ENCODE measurements at places on chromosomes 6 and 20. TPM values are rescaled to one million over a fixed set of nuclear protein-coding genes. Genes with fewer than 3 reads are reported as not detected.

Gene DLK2
- 32.7 TPM for total RNA-seq

Gene GPR63
- total RNA-seq: 0.20 TPM

Gene NTSR1
- total RNA-seq: 0.07 TPM

Gene RGS17
- not detected for total RNA-seq

Gene TINAG
- total RNA-seq: not detected

Gene SYCP2
- 1.9 TPM for total RNA-seq

Gene FAM50B
- total RNA-seq: 12.3 TPM

Gene ARMH2
- not detected for total RNA-seq

Gene PRR18
- not detected for total RNA-seq

Gene COL21A1
- 6.0 TPM for total RNA-seq

Gene GPX5
- not detected for total RNA-seq

Gene RANBP9
- 59.3 TPM for total RNA-seq

Gene CST1
- 6.8 TPM for total RNA-seq

Gene PKIB
- 13.3 TPM for total RNA-seq

Gene NR2E1
- not detected for total RNA-seq

Gene GSTA3
- total RNA-seq: 17.8 TPM

Gene NHSL1
- 49.2 TPM for total RNA-seq

Gene BFSP1
- total RNA-seq: 2.1 TPM

Gene ZBTB9
- total RNA-seq: 4.5 TPM

Gene RCAN2
- 18.5 TPM for total RNA-seq

Gene BHLHE23
- not detected for total RNA-seq

Gene BPI
- not detected for total RNA-seq

Gene LRRN4
- not detected for total RNA-seq

Gene BPIFA1
- total RNA-seq: not detected

Gene COX4I2
- total RNA-seq: 0.67 TPM

Gene BNIP5
- total RNA-seq: not detected

Gene CLPSL2
- not detected for total RNA-seq

Gene RAET1G
- total RNA-seq: not detected

Gene ADGRF4
- total RNA-seq: 60.1 TPM

Gene FAM209B
- total RNA-seq: not detected

Gene VSTM2L
- 0.64 TPM for total RNA-seq

Gene PBOV1
- not detected for total RNA-seq

Gene SLPI
- 584 TPM for total RNA-seq

Gene PSORS1C2
- 34.8 TPM for total RNA-seq

Gene CDH26
- 1.7 TPM for total RNA-seq

Measured in lower leg skin (tissue), 4 donors.